ENCODE measurements at places on chromosomes 13 and 19.

GRCh38 chr13:93867481-93867880, 612.0 kb downstream of the DCT start:
- no peak for DNase-seq

GRCh38 chr13:23159205-23159759, 21.5 kb upstream of the SGCG start:
- no peak for DNase-seq

DNA sequence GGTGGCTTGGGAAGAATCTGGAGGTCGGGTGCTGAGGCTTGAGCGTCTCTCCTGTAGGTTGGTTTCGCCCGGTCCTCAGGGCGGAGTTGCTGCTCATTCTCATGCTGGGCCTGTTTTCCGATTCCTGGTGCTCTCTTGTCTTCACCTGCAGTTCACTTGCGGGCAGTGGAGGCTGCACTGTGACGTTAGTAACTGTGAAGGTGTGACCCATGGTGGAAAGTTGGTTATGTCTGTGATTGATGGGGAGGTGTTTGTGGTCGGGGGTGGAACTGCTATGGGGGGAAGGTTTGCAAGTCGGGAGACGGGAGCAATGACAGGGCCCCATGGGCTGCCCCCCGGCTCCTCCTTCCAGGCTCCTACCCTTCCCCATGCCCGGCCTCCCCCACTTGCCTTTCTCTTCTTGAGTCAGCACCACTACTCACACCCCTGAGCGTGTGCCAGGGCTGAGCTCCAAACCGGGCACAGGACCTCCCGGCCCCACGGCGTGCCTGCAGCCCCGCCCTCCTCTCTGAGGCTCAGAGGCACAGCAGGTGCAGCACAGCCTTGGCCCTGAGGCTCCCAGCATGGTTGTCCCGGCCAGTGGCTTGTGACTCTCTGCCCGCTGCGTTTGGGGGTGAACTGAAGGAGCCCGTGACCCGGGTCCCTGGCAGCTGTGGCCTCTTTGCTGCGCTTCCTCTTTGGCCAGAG, 79.1 kb downstream of the ATP11A start:
- DNase-seq: no peak

- DNase-seq: no peak
These were observed 3.5 kb downstream of the KCNA7 start for GRCh38 chr19:49069026-49069425.

DNA sequence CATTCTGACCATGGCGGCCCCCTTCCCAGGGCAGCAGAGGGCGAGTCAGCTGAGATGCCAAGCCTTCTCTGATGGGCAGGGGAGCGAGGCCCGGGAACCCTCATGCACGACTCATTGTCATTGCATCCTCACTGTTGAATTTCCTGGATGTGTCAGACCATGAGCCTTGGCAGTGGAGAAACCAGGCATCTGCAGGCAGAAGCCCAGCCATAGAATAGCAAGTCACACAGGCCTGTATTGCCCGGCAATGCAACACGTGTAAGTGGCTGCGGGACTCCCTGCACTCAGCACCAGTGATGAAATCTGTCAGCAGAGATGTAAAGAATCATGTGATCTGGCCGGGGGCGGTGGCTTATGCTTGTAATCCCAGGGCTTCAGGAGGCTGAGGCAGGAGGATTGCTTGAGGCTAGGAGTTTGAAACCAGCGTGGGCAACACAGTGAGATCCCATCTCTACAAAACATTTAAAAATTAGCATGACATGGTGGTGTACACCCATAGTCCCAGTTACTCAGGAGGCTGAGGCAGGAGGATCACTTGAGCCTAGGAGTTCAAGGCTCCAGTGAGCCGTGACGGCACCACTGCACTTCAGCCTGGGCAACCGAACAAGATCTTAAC, 199.7 kb downstream of the KATNAL1 start:
- DNase-seq: peak; percentile 61

DNA sequence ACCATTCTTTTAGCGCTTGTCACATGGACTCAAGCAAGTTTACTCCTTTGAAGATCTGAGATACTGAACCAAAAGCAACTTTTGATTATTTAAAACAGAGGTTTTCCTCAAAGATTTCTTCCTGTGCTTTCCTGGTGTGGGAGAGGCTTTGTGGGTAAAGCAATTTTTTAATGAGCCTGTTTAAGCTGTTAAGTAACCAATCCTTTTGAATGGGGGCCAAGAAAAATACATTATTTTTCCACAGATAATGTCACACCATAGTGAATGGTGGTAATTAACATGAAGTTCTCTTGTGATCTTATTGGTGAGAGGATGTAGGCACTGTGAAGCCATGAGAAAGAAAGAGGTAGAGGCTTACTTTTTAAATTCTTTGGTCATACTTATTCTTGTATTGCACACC, 55.8 kb upstream of the OBI1 start:
- DNase-seq: no peak

DNA sequence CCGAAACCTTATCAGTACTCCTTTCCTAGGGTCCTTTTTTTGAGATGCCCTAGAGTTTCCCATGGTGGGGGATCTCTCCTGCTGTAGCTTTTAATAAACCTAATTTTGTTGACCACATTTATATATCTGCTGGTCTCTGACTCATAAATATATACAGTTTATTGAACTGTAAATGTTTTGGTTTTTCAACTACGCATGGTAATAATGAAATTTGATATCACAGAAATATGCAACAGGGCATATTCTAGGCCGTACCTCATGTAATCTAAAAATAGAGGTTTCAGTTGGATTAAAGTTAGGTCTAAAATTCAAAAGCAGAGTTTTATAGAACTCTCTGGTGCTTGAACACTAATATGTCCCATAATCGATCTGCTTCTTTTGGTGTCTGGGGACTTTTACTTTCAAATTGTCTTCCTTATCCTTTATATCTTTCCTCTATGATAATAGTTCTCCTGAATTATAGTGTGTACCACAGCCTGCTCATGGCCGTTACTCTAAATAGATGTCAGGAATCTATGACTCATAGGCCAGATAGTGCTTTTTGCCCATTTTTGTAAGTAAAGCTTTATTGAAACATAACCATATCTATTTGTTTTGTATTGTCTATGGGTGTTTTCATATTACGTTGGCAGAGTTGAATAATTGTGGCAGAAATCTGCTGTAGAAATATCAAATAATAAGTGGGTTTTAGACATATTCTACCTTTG, 324.8 kb upstream of the PCDH9 start:
- DNase-seq: no peak

- DNase-seq: no peak
These were observed 47.2 kb downstream of the ZAR1L start for GRCh38 chr13:32267836-32268439.

GRCh38 chr19:55305491-55305890, 19.6 kb downstream of the TMEM150B start:
- DNase-seq: no peak

DNA sequence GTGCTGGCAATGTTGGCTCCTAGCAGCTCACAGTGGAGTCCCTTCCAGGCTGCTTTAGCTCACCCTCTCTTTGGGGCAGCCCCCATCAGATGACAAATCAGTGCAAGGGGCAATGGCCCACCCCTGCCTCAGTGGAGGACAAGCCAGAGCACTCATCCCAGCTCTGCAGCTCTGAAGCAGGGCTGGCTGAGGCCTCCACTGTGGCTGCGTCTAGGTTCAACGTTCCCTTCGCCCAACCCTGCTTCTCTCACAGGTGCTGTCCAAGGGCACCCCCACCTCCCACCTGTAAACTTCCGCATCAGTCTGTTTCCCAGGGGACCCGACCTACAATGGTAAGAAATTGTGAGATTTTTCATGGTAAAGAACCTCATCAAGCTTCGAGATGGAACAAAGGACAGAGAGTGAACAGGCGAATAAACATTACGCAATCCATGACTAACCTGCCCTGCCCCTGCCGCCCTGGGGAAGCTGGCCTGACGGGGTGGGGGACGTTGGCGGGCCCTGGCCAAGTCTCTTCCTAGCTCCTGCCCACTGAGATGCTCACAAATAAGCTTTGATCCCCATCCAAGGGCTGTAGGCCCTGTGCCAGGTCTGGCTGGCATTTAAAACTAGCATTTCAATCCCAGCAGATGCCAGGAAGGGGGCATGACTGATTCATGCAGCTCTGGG, 40.5 kb downstream of the DZIP1 start:
- no peak for DNase-seq

- DNase-seq: no peak
These were observed 1607.6 kb downstream of the OLFM4 start for GRCh38 chr13:54636231-54636630.

- DNase-seq: no peak
These were observed 36.4 kb downstream of the FBN3 start for GRCh38 chr19:8113017-8113416.

DNA sequence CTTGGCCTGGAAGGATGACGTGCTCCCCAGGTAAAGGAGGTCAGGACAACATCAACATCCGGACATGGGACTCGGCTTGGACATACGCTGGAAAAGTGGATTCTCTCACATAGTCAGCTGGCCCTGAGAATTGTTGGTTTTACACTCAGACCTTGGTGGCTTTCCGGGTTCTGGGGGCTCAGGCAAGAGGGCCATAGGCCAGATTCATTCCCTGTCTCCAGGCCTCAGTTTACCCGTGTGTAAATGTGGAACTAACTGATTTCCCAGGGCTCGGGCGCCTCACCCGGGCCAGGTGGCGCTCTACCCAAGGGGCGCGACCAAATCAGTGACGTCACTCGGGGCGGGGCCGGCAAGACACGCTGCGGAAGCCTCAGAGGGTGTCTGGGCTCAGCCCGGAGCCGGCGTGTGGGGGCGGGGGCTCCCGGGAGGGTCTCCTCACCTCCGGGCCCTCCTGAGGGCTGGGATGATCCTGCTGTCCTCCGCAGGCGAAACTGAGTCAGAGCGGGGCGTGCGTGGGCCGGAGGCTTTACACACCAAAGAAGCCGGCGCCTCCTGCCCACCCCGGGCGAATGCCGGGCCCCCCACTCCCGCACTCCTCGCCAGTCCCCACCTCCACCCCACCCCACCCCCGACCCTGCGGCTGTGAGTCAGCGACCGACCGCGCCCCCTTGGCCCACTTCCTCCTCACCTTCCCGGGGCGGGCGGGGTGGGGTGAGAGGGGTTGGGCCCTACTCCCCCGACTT, 862 bp upstream of the VASP start:
- DNase-seq: peak; percentile 83

- no peak for DNase-seq
These were observed 2.0 kb downstream of the SPART start for GRCh38 chr13:36344173-36344572.

DNA sequence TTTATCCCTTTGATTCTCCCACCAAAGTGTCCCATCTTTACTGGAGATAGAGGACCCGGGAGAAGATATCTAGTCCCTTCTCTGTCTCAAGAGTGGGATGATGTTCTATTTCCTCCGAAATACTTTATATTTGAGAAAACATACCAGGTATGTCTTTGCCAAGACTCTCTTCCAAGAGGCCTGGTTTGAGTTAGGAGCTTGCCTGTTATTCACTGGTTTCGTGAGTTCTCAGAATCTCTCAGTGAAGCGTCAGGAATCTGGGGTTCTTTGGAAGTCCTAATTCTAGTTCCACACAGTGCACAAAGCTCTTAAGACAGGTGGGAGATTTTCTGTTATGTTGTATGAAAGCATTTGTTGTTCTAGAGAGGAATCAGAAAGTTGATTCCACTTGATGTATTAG, 182.0 kb downstream of the DNAJC15 start:
- DNase-seq: no peak

DNA sequence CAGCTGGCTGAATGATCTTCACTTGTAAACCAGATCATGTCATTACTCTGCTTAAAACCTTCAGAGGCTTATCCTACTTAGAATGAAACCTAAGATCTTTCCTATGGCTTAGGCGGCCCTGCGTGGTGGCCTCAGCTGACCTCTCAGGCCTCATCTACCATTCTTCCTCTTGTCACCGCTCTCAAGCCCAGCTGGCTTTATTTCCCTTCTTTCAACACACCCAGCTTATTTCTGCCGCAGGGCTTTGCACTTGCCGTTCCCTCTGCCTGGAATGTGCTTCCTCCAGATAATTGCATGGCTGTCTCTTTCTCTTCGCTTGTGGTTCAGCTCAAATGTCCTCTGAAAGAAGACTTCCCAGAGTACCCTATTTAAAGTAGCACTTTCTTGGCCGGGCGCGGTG, 3.6 kb upstream of the ASF1B start:
- DNase-seq: no peak

GRCh38 chr13:32427852-32428580, at the start of gene N4BP2L1:
Gene N4BP2L1 (minus strand): TSS chr13:32428130. CDS start chr13:32428082, 48 bp downstream.
- DNase-seq: no peak

- no peak for DNase-seq
These were observed 7.3 kb upstream of the LPAR2 start for GRCh38 chr19:19635313-19635702.

DNA sequence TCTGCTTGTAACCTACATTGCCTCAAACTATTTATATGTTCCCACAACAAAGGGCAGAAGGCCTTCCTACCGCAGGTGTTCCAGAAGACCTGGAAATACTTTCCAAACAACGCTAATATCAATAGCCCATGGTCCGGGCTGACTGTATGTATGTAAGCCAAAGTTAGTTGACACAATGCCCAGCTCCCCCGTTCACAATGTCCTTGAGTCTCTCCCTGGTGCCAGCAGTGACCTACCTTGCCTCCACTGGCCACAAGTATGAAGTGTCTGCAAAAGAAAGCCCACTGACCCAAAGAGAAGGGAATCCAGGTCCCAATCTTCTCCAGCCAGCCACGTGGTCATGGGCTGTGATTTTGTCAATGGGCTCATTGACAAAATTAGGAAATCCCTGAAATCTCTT, 118.6 kb downstream of the DLEU7 start:
- DNase-seq: no peak

DNA sequence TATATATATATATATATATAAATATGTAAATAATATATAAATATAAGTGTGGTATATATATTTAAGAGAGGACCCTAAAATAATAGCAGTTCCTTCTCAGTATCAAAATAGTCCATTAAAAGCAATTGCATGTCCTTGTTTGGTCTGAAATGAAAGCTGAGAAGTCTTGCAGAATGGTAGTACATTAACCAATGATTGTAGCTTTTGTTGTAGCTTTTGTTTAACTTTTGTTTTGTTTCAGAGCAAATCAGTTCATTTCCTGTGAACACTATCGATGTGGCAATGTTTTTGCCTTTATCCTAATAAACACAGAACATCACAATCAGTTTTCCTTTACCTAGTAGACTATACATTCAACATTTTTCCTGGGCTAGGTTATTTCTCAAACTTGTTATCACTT, 1256.2 kb upstream of the SPRY2 start:
- no peak for DNase-seq

DNA sequence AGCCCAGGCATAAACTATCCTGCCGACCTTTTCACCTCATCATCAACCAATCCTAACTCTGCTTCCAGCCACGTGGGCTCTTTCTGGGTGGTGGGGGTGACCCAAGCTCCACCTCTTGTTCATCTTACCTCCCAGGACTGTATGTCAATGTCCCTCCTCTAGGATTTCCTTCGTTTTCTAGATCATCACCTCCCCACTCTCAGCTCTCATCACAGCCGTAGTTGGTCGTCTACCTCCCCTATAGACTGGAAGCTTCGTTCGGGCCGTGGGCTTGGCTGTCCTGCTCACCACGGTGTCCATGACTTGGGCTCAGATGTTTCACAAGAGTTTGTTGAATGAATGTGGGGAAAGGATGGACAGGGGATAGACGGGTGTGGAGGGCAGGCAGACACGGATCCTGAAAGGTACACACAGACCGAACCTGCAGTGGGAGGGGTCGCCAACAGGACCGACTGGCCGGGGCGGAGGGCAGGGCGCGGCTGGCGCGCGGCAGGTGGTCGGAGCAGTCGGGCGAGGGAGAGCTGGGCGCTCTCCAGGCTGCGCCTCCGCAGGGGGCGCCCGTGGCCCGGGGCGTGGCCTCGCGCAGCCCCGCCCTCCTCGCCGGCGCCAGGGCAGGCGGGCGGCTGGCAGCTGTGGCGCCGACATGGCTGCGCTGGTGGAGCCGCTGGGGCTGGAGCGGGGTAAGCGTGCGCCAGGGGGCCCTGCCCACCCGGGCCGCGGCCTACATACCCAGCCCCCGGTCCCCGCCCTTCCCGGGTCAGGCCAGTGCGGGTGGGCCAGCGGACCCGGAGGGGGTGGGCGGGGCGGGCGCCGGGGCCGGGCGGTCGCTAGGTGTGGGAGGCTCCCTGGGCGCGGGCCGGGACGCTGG, at the start of gene LIN7B:
TSS of gene LIN7B (plus strand) at position 609 of the 868 bp plus-strand sequence. CDS start at position 644, 35 bp downstream.
- DNase-seq: peak; percentile 83

Measured in kidney capillary endothelial cell (primary cell).